ENCODE measurements at places on chromosomes 5 and 9.

GRCh38 chr5:76402251-76402885, 717 bp upstream of the IQGAP2 start:
- no peak for DNase-seq

DNA sequence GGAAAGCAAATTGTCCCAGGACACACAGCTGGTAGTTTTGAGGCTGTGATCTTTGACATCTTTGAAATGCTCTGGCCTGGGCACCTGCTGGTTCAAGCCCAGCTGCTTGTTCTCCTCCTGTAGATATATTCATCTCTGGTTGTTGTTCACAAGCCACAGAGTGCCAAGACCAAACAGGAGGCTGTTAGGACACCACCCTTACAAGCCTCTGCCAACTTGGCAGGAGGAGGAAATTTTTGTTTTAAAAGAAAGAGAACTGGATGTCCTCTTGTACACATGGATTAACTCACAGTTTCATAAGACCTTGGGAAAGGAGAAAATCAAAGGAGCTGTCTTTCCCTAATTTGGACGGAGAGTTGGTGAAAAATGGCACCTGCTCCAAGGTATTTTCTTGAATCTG, 8.5 kb upstream of the ZFP62 start:
- DNase-seq, result no peak

GRCh38 chr5:146284016-146284415, 54.6 kb upstream of the POU4F3 start:
- no peak for DNase-seq

- no peak for DNase-seq
These were observed 133.0 kb upstream of the IQGAP2 start for GRCh38 chr5:76269932-76270610.

DNA sequence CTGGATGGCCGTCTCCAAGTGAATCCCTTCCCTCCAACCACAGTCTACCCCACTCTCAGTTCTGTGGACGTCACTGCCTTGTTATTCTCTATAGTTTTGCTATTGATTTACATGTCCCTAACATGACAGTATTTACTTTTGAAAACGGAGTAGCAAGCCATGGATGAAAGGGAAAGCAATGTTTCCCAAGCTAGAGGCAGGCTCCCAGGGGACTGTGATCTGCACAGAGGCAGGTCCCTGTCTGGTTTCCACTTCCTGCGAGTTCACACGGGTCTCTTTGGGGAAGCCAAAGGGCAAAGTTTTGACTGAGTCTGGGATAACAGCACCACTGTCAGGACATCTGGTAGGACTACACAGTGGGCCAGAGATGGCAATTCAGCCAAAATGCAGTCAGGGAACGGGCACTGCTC, 12.7 kb downstream of the C9orf153 start:
- no peak for DNase-seq

GRCh38 chr9:13952906-13953305, 361.0 kb downstream of the NFIB start:
- no peak for DNase-seq

- DNase-seq, result no peak
These were observed 8.8 kb downstream of the TNIP1 start for GRCh38 chr5:151071848-151072629.

DNA sequence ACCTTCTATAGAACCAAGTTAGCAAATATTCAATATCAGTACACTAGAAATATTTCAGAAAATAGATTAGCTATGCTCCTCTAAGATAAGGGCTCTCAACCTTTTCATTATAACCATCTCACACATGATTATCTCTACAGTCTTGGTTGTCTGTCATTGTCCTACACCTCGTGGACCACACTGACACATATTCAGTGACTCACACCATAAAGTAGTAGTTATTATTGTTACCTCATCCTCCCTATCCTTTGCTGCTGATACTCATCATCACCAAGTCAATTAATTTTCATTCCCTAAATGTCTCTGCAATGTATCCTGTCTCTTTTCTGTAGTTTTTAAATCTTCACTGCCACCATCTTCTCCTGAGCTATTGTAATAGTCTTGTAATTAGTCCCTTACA, 1309.2 kb upstream of the C9orf72 start:
- no peak for DNase-seq

GRCh38 chr9:74037274-74037673, 459.9 kb upstream of the RORB start:
- DNase-seq, result no peak

DNA sequence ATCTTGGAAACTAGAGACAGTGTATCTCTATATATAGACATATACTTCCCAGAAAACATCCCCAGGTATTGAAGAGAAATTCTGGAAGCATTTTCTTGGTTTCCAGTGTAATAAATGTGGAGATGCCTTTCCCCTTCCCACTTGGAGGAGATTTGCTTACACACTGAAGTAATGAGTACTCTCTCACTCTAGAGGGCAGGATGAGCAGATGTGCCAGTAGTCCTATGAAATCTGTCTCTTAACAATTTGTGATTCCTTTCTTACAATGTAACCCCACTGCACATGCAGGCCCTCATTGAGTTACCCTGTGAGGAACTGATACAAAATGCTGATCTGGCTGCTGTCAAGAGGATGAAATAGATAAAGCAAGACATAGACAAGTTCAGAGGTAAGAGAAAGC, 567.2 kb downstream of the SLCO4C1 start:
- no peak for DNase-seq

- DNase-seq, result no peak
These were observed at the start of gene SEPTIN8 for GRCh38 chr5:132777209-132778069. TSS of gene SEPTIN8 (minus strand) at chr5:132777239. CDS start at chr5:132777137, 102 bp downstream.

- DNase-seq, result no peak
These were observed 1.2 kb downstream of the ENTREP1 start for GRCh38 chr9:69326261-69326660.

DNA sequence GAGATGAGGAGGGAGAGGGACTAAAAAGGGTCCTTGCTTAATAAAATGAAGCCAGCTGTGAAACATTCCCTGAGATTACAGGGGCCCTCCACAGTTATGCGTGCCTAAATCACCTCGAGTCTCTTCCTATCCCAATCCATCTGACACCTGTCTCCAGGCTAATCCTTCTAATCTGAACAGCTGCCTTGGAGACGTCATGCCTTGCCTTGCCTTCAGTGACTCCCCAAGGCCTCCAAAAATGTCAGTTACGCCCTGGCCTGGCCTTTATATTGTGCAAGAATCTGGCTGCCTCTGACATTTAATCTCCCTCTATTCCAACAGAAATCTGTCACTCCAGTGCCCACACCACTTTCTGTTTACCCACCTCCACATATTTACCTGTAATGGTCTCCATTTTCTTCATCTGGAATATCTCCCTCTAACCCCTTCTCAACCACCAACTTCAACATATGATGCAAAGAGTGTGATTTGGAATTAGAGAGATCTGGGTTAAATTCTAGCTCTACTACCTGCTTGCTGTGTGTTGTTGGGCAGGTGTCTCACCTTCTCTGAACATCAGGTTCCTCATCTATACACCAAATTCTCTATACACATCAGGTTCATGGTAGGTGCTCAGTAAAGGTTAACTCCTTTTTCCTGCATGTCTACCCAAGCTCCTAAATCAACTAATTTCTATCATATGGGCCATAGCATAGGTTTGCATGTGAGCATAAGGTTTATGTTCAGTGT, 57.9 kb downstream of the PTCD2 start:
- DNase-seq, result no peak

- no peak for DNase-seq
These were observed 21.2 kb downstream of the ABLIM3 start for GRCh38 chr5:149162401-149163084.

GRCh38 chr5:111742177-111742994, 14.6 kb downstream of the NREP start:
- DNase-seq, result no peak

- DNase-seq, result no peak
These were observed 472.2 kb downstream of the RAB3C start for GRCh38 chr5:59054963-59055528.

DNA sequence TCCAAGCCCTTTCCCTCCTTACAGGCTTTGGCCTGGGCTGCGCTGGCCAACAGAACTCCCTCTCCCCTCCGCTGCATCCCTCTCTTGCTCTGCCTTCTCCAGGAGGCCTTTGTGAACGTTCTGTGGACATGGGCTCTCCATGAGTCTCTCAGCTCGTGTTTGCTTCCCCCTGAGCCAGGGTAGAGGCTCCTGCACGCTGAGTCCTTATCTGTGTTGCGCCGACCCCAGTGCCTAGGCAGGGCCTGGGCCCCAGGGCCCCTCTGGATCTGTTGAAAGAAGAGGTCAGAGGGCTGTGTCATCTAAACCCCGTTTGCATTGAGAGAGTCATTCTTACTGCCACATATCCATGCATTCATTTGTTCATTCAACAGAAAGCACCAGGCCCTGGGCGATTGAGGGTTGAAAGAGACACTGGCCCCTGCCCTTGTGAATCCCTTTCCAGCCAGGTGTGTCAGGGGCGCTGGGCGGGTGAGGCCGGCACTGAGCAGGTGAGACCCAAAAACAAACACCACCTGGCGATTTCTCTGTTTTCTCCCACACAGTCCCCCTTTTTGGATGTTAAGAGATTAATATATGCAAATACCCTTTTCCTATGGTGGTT, 111.2 kb upstream of the IER5L start:
- no peak for DNase-seq

GRCh38 chr5:105953616-105954015, 1717.1 kb downstream of the EFNA5 start:
- no peak for DNase-seq

DNA sequence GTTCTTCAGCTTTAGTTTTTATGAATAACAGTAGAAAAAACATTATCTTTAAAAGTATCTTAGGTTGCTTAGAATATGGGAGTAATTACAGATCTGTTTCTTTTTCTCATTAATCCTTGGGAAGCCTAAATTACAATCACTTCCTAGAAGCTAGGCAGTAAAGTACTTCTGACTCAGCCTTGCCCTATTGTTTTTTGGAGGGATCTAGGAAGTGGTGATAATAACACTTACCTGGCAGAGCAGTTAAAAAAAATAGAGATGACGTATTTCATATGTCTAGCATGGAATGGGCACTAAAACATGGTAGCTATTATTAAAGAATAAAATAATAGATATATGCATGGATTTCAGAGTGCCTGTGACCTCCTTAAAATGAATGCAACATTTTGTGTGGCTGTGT, 8.2 kb upstream of the FST start:
- no peak for DNase-seq

GRCh38 chr9:88826771-88827181, 164.5 kb upstream of the S1PR3 start:
- no peak for DNase-seq

DNA sequence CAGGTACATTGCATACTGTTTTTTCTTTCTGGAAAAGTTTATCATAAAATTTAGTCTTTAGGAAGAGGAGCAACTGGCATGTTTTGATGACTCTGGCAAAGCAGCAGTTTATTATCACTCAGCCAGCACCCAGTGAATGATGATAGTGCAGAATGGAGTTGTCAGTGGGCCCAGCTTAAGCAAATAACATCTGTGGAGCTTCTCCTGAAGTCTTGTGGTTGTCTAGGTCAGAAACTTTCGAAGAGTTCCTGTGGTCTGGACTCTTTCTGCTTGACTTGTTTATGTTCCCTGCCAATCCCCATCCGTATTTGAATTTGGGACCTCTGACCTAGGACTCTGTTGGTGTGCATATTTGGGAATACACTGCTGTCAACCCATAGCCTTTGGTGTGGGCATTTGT, 38.1 kb upstream of the C5orf47 start:
- no peak for DNase-seq

- DNase-seq, result no peak
These were observed 12.9 kb upstream of the CDC42SE2 start for GRCh38 chr5:131250751-131251475.

- no peak for DNase-seq
These were observed 558 bp downstream of the GRPEL2 start for GRCh38 chr5:149345892-149346222.

DNA sequence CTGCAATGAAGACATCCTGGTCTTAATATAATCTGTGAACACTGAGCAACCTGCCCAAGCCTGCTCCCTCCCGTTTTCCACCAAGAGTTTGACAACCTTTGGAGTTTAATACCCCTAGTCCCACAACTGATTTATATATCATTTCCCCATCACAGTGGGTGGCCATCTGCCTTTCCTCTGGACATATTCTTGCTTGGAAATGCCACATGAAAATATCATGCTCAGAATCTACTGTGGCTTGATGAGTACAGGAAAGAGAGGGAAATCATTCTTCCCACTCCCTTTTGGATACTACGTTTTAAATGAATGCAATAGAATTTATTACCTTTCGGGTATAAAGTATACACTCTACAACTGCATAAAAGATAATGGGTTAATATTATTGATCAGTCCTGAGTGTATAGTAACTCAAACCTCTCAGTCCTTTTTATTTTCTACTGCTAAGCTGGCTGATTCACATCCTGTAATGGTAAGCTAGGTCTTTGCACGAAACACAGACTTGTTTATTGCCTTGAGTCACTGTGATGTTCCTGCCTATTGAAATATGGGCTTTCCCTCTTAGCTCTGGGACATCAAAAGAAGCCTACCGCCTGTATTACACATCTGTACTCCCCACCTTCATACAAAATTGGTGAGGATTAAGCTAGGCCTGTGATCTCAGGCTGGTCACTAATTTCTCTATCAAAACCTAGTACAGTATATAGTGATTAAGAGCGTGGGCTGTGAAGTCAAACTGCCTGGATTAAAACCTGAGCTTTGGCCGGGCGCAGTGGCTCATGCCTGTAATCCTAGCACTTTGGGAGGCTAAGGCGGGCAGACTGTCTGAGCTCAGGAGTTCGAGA, 67.6 kb upstream of the NR5A1 start:
- no peak for DNase-seq

- no peak for DNase-seq
These were observed 105.7 kb downstream of the UGCG start for GRCh38 chr9:112002131-112002846.

- no peak for DNase-seq
These were observed 31.7 kb upstream of the SCAMP1 start for GRCh38 chr5:78328585-78329173.

DNA sequence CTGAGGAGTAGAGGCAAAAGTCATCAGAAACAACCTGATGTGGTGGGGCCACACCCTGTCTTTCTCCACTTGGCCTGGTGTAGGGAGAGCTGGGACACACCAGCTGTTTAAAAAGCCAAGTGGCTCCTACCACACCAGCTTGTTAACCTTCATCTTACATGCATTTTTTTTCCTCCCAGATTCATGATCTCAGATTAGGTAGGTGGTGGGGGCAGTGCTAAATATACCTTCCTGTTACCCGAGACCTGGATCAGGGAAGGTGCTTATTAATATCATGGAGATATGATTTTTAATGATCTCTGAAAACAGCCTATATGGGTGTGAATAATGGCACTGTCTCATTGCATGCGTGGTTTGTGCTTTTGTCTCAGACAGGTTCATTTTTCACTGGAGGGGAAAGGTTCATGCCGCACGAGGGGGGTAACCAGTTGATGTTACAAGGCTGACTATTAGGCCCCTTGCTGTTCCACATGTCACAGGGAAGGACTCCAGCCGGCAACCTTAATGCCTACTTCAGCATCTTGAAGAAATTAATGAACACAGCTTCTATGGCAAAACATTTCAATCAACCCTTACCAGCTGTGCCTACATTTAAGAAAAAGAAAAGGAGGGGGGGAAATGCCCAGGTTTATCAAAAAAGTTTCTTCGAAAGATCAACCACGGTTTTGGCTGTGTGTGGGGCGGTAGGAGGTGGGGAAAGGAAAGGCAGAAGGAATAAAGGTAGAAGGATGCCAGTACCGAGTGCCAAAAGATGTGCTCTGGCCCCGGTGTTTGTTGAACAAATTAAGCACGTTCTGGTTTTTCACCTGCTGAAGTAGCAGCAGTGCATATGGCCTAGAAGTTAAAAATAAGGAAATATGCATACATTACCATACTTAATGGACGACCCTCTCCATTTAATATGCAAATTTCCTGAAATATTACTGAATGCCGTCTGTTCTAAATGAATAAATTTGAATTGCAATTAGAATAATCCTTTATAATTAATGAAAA, 185.4 kb downstream of the EBF1 start:
- no peak for DNase-seq
